ENCODE measurements at places on chromosomes 5 and 9. TPM values are rescaled to one million over a fixed set of nuclear protein-coding genes. Genes with fewer than 3 reads are reported as not detected.

DNA sequence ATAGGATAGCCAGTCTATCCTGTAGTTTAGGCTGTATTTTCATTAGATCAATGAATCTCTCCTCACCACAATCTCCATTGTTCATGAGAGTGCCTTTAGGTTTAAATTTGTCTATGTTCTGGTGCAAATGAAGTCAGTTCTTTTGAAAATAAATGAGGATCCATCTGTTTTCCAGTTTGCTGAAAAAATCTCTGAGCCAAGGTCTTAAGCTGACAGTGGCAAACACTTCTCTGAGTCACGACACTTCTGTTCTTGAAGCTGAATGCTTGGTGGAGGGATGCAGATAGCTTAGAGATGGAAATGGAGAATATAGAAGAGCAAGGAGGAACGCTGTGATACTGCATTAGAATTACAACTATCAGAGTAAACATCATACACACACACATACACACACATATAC is 34.9 kb downstream of the DMRTA1 start:
- no peak for DNase-seq
- H3K4me3 ChIP-seq = no peak overlapping the region
- H3K27ac ChIP-seq = no peak overlapping the region
- peaks cover 2% of the 10 kb centered on the region for H3K4me1 ChIP-seq
- peaks cover 2% of the 10 kb centered on the region for H3K27me3 ChIP-seq

GRCh38 chr9:13508086-13508485 is 228.6 kb upstream of the MPDZ start:
- no peaks in the 10 kb centered on the region for H3K27me3 ChIP-seq
- no peak overlapping the region for H3K4me3 ChIP-seq
- no peak for DNase-seq
- H3K27ac ChIP-seq = no peak overlapping the region

DNA sequence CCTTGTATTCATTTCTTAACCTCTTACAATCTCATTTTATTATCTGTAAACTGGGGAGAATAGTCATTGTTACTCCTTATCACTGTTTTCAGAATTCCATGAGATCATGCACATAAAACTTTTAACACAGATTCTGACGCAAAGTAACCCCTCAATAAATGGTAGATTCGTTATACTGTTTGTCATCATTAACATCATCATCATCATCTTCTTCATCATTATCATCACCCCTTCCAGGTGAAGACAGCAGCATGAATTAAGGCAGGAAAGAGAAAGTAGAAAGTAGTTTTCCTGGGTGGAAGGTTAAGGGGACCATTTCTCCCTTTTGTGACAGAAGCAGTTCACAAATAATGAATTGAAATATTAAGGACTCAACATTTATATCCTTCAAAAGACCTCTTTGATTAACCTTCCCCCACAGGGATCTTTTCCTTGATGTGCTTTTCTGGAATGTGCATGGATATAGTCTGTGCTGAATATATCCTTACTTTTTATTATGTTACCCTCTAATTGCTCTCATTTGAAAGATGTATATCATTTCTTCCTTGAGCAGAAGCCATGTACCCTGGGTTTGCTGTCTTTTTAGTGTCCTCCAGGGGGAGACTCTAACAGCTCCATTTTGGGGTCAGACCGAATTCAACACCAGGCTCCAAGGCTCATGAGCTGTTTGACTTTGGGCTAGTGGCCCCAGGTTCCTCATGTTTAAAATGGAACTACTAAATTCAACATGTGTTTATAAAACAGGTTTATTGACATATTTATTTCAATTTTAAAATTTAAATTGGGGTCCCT is 1029.9 kb upstream of the WWC1 start:
- H3K4me1 ChIP-seq = no peaks in the 10 kb centered on the region
- no peak overlapping the region for H3K27ac ChIP-seq
- DNase-seq = no peak
- H3K27me3 ChIP-seq = peaks cover 4% of the 10 kb centered on the region
- H3K4me3 ChIP-seq = no peak overlapping the region
- no peaks in the 10 kb centered on the region for H3K36me3 ChIP-seq

DNA sequence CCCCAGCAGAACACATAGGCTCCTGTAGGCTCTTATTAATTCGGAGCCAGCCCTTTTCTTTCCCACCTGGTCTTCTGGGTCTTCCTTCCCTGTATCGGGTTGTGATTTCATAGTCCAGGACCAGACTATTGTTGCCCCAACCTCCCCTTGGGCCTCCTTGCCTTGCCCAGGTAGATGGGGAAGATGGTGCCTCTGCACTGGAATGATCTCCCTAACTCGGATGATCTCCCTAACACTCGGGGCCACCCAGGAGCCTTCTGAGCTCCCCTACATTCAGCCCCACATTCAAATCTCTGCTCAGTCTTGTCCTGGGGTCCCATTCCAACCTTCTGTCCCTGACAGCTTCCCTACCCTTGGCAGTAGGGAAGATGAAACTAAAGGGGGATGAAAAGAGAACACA is 2.7 kb upstream of the IRF1 start:
- DNase-seq = no peak
- H3K4me1 ChIP-seq = no peaks in the 10 kb centered on the region
- H3K27me3 ChIP-seq = peaks cover 21% of the 10 kb centered on the region
- no peaks in the 10 kb centered on the region for H3K36me3 ChIP-seq

- DNase-seq = no peak
- H3K27ac ChIP-seq = no peak overlapping the region
- H3K4me1 ChIP-seq = no peaks in the 10 kb centered on the region
- H3K4me3 ChIP-seq = no peak overlapping the region
- H3K36me3 ChIP-seq = no peaks in the 10 kb centered on the region
- no peaks in the 10 kb centered on the region for H3K27me3 ChIP-seq
Observed at GRCh38 chr5:38615042-38615441, 58.6 kb upstream of the LIFR start.

DNA sequence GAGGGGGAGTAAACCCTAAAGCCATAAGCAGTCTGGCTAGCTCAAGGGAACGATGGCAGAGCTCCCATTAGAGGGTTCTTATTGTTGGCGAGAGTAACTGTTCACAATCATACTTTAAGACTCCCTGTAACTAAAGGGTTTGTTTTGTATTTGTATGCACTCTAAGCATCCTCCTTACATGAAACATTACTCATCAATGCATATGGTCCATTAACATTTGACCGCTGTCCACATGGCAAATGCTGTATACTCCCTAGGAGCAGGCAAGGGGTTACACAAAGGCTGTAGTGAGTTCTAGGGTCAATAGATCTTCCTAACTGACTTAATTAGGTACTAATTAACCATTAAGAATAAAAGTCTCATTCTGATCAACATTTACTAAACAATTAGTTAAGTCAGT is 95.3 kb upstream of the MRPS30 start:
- peak overlapping the region; percentile 92 for H3K27ac ChIP-seq
- H3K4me1 ChIP-seq = peaks cover 2% of the 10 kb centered on the region
- H3K27me3 ChIP-seq = no peaks in the 10 kb centered on the region
- DNase-seq = no peak
- H3K36me3 ChIP-seq = no peaks in the 10 kb centered on the region
- H3K4me3 ChIP-seq = no peak overlapping the region

DNA sequence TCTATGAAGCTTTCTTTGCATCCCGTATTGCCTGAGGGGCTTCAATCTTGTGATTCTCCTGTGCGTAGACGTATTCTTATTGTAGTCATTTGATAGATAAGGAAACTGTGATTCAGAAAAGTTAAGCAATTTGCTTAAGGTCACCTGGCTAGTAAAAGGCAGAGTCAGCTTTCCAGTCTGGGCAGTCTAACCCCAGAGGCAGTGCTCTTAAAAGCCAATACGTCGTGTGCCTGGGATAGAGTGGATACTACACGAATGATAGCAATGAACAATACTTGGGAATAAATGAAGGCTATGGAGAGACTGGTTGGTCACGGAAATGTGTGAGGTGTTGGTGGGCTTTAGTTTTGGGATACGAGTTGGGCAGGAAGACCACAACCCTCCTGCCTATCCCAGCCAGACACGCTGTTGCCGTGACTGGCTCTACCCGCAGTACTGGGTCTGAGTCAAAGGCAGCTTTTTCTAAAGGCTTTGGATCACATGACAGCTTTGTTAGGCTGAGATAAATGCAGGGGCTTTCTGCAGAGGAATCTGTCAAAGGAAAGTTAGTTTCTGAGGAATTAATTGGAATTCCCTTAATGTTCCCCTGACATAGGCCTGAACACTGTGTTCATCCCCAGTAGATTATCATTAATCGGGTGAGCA is 302.6 kb downstream of the KIF4B start:
- no peak overlapping the region for H3K27ac ChIP-seq
- H3K4me1 ChIP-seq = no peaks in the 10 kb centered on the region
- no peaks in the 10 kb centered on the region for H3K36me3 ChIP-seq
- H3K4me3 ChIP-seq = no peak overlapping the region

DNA sequence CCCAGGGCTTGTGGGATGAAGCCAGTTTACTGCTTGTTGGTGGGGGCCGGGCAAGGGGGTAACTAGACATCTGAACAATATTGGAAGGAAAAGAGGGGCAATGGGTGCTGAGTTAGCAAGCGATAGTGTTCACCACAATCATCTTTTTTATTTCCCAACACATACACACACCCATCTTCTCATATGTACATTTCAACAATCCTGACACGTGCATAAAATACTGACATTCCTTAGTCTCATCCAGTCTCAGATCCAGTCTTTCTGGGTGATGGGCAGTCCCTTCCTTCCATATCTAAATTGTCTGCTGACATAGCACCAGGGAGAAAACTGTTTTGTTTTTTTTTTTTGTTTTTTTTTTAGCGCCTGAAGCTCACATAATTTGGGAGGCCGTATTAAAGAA is 333.6 kb upstream of the TRPC7 start:
- H3K4me3 ChIP-seq = no peak overlapping the region
- H3K4me1 ChIP-seq = no peaks in the 10 kb centered on the region
- no peaks in the 10 kb centered on the region for H3K27me3 ChIP-seq
- H3K36me3 ChIP-seq = no peaks in the 10 kb centered on the region

DNA sequence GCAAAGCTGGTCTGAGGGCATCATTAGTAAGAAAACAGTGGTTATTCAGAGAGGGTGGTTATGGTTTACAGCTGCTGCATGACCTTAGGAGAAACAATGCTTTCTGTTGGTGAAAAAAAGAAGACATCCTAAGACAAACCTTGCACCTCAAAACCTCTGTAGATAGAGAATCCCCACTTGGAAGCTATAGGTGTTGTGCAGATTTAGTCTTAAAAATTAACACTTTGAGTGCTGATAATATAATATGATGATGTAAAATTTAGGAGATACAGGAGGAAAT is 1.4 kb upstream of the PTTG1 start:
- H3K4me1 ChIP-seq = peaks cover 21% of the 10 kb centered on the region
- H3K36me3 ChIP-seq = no peaks in the 10 kb centered on the region
- peak overlapping the region; percentile 96 for H3K4me3 ChIP-seq
- H3K27ac ChIP-seq = peak overlapping the region; percentile 69

- DNase-seq = no peak
- H3K4me1 ChIP-seq = no peaks in the 10 kb centered on the region
- peaks cover 4% of the 10 kb centered on the region for H3K27me3 ChIP-seq
Observed at GRCh38 chr5:108084105-108084504, 297.8 kb downstream of the FBXL17 start.

- H3K4me1 ChIP-seq = no peaks in the 10 kb centered on the region
- H3K27me3 ChIP-seq = peaks cover 2% of the 10 kb centered on the region
- peak; percentile 81 for DNase-seq
- H3K36me3 ChIP-seq = no peaks in the 10 kb centered on the region
- no peak overlapping the region for H3K27ac ChIP-seq
Observed at GRCh38 chr9:128635266-128636023, 21.2 kb downstream of the DYNC2I2 start.

DNA sequence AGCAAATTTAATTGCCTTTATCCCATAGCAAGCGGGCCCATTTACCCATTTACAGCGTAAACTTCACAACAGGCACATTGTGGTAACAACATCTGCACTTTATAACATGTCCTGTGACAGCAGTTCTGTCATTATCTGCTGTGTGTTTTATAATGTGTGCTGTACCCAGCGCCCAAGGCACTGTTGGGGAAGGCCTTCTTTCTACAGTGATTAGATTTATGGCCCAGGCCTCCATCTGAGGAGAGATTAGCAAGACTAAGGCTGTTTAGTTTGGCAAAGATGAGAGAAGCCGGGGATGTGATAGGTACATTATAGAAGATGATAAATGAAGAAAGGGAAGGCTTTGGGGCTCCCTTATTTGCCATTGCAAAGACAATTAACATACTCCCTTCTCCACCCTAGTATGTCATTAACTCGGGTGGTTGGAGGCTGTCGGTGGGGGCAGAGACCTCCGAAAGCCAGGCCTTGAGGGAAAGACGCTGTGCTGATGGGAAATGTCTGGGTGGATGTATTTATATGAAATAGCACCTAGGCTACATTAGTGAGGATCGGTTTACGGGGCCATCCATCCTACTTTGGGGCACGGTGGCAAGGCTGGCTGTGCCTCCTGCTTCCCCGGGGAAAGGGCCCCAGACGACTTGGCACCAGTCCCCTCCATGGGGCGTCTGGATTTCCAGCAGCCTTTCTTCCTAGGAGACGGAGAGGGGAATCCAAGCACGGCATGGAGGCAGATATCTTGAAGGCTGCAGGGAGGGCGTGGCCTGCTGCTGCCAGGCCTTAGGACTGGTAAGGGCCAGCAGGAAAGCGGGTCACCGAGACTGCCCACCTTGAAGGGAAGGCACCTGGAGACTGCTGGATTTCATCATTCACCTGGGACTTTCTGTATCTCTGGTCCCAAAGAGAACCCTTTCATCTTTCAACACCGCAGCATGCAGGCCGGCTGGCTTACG is 64.3 kb upstream of the PTCH1 start:
- H3K27me3 ChIP-seq = peaks cover 6% of the 10 kb centered on the region
- H3K27ac ChIP-seq = no peak overlapping the region
- no peaks in the 10 kb centered on the region for H3K4me1 ChIP-seq
- H3K4me3 ChIP-seq = no peak overlapping the region
- peaks cover 3% of the 10 kb centered on the region for H3K36me3 ChIP-seq

- H3K36me3 ChIP-seq = no peaks in the 10 kb centered on the region
- H3K27me3 ChIP-seq = no peaks in the 10 kb centered on the region
- peaks cover 8% of the 10 kb centered on the region for H3K4me1 ChIP-seq
- H3K27ac ChIP-seq = no peak overlapping the region
- H3K4me3 ChIP-seq = no peak overlapping the region
Observed at GRCh38 chr5:38638656-38639055, 82.2 kb upstream of the LIFR start.

GRCh38 chr5:76403766-76404222 is 709 bp downstream of the IQGAP2 start:
- H3K27me3 ChIP-seq = peaks cover 5% of the 10 kb centered on the region
- H3K36me3 ChIP-seq = no peaks in the 10 kb centered on the region
- peak overlapping the region; percentile 70 for H3K4me3 ChIP-seq
- H3K4me1 ChIP-seq = no peaks in the 10 kb centered on the region
- no peak overlapping the region for H3K27ac ChIP-seq
- peak; percentile 35 for DNase-seq

The PPP3R2 gene
- not detected for total RNA-seq

The NINJ1 gene
- total RNA-seq = 29.4 TPM

The SOX30 gene
- not detected for total RNA-seq

The PCDHA6 gene
- 29.8 TPM for total RNA-seq

The SYK gene
- 10.7 TPM for total RNA-seq

The TPPP gene
- 44.5 TPM for total RNA-seq

The IL13 gene
- not detected for total RNA-seq

The PHF2 gene
- 22.9 TPM for total RNA-seq

The ANGPTL2 gene
- 55.5 TPM for total RNA-seq

The TEX53 gene
- not detected for total RNA-seq

The C9orf85 gene
- total RNA-seq = 11.1 TPM

The HAVCR1 gene
- total RNA-seq = not detected

Data from glutamatergic neuron (in vitro differentiated cells).